Esophagus squamous epithelium (tissue), 5 donors: ENCODE measurements at places on chromosomes 5 and 9.

DNA sequence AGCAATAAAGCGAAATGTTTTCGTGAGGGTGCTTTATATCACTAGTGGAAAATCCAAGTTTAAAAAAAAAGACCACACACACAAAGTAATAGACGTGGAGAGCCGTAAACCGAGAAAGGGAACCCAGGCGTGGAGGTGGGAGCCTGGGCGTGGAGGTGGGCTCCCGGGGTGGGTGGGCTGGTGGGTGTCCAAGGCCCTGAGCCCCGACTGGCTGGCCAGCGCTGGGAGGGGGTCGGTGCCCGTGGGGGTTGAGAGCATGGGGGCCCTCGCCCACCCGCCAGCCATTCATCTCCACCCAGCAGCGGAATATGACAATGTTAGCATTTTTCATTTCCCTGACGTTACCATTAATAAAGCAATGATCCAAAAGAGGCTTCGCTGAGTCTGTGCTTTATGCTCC is 135.0 kb downstream of the MVB12B start:
- DNase-seq = no peak

DNA sequence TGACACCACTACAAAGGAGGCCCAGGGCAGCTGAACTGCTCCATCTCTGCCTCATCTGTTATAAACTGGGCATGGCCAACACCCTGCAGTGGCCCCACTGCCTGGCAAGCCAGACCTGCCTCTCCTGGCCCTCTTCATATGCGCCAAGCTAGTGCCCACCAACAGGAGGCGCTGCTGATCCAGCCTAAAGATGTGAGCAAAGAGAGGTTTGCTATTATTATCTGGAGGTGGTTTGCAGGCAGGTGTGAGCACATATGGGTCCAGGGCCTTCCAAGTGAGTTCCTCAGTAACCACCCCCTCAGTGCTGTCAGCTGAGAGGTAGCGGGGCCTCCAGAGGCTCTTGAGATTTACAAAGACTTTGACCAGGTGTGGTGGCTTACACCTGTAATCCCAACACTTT is 232.2 kb downstream of the SYK start:
- DNase-seq = no peak

GRCh38 chr9:110871736-110872135 is 166.5 kb downstream of the LPAR1 start:
- no peak for DNase-seq

DNA sequence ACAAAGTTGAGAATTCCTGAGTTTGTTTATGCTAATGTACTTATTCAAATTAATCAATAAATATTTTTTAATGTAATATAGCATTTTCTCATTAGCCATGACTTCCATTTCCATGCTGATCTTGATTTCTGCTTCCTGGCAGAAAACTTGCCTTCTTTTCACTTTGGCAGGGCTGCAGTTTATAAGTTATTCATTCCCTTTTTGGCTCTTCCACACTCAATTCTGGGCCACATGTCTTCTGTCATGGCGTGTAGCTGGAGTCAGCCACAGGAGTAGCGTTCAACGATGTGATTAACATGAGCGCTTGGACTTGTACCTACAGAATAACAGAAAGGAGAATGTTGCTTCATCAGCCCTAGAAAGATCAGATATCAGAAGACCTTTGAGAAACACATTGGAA is 172.9 kb downstream of the CFAP90 start:
- DNase-seq = no peak

DNA sequence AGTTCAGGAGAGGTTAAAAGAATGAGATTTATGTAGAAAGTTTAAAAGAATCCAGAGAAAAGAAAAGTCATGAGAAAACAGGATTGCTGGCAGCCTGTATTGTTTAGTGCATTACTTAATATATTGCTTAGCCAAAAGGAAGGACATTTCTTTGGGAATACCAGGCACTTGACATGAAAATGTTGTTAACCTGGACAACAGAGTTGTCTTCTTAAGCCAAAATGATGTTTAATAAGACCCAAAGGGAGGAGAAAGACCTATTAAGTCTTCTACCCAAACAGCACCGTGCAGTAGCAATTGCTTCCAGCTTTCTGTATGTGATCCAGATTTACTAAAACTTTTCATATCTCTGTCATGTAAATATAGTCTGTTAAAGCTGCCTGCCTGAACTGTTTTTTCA is 74.0 kb upstream of the PRLR start:
- no peak for DNase-seq

- no peak for DNase-seq
These were observed 396.9 kb downstream of the GADD45G start for GRCh38 chr9:90001747-90002146.

- DNase-seq = no peak
These were observed 17.8 kb upstream of the DPM2 start for GRCh38 chr9:127955294-127956015.
